ENCODE measurements at places on chromosomes 1 and 21.

- DNase-seq: no peak
These were observed 38.6 kb downstream of the NFIA start for GRCh38 chr1:61120998-61121397.

DNA sequence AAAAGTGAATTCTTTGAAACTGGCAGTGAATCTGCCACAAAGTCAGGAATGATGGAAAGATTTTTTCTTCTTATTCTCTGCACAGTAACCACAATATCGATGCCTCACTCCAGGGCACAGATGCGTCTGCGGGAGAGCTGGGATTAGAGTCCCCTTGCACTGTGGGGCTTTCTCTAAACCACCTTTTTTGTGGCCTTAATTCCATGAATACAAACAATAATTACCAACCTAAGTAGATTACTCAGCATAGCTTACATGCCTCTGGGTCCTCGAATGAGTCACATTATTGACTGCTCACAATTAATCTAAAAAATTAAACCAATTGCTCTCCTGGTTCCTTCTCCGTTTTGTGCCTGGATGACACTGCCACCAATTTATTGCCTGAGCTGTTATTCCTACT, 125.8 kb downstream of the KAZN start:
- DNase-seq: no peak

DNA sequence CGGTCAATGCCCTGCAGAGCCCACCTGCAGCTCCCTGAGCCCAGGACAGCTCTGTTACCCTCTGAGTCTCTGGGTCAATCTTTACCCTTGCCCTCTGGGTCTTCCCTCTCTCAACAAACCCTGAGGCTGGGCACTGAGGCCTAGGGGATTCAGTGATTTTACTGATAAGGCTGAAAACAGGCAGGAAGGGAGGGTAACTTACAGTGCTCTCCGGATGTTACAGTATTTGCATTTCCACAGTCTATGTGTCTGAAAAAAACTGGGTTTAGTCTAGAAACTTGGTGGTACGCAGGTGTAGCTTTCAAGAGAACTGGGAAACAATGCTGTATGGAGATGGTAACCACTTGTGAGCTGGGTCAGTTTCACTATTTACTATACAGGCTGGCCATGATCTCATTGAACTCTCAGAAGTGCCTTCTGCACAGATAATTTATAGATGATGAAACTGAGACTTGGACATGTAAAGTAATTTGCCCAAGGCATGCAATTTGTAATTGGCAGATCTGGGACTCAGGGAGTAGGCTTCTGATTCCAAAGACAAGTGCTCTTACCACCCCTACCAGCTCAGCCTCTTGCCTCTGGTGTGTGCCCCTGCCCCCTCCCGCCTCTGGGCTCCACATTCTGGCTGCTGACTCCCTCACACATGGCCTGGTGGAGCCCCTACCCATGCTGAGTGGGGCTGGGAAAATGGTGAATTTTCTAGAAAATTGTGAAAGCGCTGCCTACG, 48.8 kb downstream of the TENT5C start:
- DNase-seq: no peak

GRCh38 chr1:112304126-112304525, 91.9 kb upstream of the CTTNBP2NL start:
- no peak for DNase-seq

DNA sequence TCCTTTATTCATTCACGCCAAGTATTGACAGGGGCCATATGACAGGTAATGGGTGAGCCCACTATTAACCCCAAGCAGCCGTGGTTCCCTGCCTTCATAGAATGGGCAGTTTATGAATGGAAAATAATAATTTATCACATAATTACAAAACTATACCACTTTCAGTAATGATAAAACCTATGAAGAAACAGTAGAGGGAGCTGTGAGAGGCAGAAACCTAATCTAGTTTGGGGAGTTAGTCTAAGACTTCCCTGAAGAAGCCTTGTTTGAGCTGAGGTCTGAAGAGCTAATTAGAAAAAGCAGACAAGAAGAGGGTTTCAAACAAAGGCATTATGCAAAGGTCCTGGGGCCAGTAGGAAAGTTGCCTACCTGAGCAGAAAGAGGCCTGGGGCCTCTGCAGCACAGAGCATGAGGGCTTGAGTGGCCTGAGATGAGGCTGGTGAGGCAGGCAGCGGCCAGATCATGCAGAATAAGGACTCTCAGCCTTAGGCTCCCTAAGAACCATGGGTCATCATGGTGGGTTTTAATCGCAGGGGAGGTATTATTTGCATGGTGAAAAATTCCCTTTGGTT, 142.8 kb downstream of the ATG4C start:
- no peak for DNase-seq

All from CD4-positive, alpha-beta T cell treated with Interleukin-17A for 4 hours (primary cell).